ENCODE measurements at places on chromosomes 6 and 20.

DNA sequence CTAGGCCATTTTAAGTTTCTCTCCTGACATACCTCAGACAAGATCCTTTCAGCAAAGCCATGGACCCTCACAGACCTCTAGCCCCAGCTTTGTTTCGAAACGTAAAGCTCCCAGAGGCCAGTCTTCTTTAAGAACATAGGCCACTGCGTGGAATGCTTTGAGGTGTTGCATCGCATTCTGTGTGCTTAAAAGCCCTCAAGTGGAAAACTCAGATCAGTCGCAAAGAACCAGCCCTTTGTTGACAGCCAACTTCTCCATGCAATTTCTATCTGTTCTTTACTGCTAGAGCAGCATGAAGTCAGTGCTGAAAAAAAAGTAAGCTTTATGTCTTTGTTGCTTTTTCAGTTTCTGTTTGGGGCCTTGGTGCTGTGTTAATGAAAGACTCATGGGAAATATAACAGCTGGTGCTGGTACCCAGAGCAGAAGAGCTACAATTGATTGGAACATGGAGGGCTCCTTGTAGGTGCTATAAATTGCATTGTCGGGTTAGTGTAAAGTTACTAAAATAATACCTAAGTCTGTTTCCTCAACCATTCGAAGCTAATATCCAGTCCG is 142.6 kb downstream of the MAP3K7 start:
- DNase-seq, result no peak

DNA sequence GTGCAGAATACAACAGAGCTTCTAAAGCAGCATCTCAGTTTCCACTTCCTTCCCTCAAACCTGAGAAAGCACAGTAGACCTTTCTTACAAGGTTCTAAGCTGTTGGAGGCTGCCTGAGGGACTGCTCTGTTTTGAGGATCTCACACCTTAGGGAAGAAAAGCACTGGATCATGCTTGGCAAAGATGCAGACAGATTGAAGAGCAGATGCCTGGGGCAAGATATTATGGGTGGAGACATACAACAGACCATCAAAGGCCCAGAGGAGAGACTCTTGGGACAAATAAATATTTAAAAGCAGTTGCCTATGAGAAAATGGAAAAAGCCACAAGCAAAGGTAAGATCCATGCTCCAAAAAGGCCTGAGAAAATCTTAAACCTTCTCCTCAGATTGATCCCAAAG is 6.2 kb downstream of the ZNF337 start:
- no peak for DNase-seq

DNA sequence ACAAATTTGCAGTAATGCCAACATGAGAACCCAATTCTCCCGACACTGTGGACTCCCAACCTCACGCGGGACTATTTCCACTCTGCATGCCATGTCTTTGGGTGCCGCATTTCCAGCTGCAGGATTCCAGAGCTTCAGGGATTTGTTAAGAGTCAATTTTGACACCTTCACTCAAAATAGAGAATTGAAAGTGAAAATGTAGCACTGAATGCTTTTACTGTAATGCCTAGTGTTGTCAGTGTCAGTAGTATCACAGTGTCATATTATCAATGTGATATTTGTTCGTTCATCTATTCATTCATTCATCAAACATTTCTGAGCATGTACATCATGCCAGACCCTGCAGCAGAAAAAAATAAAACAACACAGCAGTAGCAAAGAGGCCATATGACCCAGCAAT is 13.4 kb upstream of the FAM50B start:
- no peak for DNase-seq

DNA sequence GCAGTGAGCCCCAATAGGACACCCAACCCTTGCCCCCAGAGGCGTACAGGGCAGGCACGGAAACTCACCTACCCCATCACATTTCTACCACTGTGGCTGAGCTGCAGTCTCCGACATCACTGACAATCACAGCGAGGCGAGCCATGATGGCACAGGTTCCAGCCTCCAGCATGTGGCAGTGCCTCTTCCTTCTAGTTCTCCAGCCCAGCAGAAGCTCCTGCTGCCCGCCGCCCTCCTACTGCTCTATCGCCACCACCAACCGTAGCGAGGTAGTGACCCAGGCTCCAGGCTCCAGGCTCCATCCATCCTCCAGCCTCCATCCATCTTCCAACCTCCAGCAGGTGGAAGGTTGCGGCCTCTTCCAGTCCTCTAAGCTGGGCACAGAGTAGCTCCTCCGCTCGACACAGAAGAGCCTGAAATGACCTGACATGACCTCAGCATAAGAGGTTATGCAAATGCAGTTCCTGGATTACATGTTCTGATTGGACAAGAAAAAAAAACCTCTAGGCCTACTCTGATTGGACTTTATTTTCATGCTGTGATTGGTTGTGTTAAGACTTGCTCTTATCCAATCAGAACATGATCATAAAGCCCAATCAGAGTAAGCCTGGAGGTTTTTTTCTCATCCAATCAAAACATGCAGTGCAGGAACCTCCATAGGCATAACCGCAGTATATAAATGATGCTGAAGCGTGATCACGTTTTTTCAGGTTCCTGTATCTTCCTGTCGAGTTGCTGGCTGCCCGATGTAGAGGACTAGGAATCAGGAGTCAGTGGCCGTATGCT is 438.9 kb upstream of the ZNF337 start:
- DNase-seq, result no peak

DNA sequence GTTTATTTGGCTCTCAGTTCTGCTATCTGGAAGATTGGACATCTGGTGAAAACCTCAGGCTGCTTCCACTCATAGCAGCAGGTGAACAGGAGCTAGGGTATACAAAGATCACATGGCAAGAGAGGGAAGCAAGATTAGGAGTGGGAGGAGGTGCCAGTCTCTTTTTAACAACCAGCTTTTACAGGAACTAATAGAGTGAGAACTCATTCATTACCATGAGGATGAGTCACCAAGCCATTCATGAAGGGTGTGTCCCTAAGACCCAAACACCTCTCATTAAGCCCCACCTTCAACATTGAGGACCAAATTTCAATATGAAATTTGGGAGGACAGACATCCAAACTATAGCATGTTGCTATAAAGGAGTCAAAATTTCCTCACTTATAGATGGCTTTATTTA is 85.4 kb upstream of the HCRTR2 start:
- DNase-seq, result no peak

DNA sequence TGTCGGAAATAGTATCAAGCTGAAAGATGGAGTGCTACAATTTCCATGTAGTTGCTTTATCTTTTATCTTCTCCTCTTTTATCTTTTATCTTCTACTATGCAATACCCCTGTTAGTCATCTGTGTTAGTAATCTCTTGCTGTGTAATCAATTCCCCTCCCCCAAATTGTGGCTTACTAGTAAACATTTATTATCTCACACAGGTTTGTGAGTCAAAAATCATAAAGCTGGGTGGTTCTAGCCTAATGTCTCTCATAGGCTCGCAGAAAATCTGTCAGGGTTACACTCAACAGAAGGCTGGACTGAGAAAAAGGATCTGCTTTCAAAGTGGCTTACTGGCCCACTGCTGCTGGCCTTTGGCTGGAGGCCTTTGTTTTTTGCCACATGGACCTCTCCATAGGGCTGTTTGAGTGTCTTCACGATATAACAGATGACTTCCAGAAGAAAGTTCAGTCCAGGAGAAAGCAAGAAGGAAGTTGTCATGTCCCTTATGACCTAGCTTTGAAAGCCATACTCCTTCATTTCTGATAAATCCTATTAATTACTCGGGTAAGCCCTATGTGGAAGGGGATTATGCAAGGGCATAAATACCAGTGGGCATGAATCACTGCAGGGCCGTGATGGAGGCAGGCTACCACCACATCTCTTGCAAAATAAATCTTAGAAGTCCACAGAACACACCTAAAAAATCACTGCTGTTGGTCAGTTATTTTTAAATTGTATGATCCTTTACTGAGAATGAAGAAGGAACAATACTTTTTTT is 24.5 kb upstream of the PTCHD4 start:
- no peak for DNase-seq

DNA sequence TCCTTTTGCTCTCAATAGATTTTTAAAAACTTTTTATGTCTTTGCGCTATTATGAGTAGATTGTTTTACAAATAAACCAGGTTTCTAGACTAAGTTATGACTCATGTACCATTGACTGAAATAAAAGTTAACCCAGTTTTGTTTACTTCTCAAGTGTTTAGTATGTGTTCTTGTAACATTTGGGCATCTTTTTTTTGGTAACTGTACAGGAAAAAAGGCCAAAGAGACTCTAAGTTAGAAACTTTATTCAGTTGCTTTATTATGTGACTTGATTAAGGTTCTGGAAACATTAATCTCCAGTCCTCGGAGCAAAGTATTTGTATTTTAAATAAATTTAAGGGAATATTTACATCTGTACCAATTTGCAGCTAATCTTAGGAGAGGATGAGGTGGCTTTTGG is 2.9 kb downstream of the NKAIN2 start:
- DNase-seq, result no peak

DNA sequence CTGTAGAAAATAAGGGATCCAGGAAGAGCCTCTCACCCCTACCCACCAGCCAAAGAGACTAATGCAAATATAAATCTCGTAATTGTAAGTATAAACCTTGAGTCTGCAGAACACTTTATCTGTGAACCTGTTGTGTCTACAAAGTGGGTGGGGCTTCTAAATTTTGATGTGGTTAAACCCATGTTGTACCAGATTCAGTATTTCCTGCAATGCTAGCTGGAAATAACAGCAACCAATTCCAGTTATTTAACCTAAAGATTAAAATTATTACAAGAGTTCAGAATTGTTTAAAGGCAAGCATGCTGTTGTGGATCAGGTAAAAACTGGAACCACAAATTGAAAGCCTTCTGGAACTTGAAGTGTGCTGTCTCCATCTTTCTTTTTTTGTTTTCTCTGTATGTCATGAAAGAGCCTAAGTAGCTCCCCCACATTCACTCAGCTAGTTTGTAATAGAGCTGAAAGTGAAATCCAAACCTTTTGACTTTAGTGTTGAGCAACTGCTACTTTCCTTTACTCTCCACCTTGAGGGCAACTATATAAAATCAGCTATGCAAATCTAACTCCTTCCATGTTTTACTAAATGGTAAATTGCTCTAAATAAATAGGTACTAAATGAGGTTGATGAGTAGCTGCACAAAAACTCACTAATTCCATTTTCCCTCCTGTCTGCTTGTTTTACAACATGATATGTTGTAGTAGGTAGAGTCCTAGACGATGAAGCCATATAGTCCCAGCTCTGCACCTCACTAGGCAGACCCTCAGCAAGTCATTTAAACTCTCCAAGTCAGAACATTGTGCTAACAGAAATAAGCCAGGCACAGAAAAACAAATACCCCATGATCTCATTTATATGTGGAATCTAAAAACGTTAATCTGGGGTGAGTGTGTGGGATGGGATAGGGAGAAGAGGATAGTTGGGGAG is 17.9 kb upstream of the THEMIS start:
- DNase-seq, result peak; percentile 62

DNA sequence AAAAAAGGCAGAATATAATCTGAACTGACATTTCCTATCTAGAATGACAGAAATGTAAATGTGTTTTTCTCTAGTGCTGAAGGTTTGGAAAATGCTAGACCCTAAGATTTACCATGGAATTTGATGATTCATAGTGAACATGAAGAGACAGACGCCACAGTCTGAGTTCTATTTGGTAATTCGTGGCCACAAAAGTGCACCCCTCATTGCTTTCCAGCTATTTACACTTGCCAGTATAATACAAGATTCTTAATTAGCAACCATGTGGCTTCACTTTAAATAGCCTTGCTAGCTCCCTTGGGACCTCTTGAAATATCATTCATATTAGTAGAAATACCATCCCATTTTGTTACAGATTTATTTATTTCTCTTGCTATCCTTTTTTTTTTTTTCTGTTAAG is 636.8 kb downstream of the PRKN start:
- no peak for DNase-seq

- DNase-seq, result no peak
Observed at GRCh38 chr20:47981222-47981621, 195.9 kb upstream of the SULF2 start.

- DNase-seq, result no peak
Observed at GRCh38 chr20:50541606-50542041, 31.4 kb downstream of the PTPN1 start.

- DNase-seq, result no peak
Observed at GRCh38 chr6:18309046-18309445, 44.7 kb upstream of the DEK start.

DNA sequence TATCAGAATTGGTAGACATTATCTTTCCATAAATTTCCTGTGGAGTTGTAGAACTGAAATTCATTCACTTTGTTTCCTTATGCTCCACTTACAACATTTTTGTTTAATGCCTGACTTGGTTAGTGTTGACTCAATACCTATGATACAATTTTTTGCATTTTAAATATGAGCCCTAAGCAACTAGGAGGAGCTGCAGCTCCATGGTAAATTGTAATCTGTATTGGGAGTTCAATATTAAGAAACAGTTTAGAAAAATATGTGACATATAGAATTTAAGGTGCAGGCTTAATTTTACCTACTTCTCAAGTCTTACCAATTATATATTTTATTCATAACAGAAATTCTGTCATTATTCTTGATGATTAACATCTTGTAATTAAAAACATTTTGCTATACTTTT is 868.3 kb downstream of the EYS start:
- DNase-seq, result no peak

- no peak for DNase-seq
Observed at GRCh38 chr6:116695401-116695800, 14.4 kb downstream of the KPNA5 start.

DNA sequence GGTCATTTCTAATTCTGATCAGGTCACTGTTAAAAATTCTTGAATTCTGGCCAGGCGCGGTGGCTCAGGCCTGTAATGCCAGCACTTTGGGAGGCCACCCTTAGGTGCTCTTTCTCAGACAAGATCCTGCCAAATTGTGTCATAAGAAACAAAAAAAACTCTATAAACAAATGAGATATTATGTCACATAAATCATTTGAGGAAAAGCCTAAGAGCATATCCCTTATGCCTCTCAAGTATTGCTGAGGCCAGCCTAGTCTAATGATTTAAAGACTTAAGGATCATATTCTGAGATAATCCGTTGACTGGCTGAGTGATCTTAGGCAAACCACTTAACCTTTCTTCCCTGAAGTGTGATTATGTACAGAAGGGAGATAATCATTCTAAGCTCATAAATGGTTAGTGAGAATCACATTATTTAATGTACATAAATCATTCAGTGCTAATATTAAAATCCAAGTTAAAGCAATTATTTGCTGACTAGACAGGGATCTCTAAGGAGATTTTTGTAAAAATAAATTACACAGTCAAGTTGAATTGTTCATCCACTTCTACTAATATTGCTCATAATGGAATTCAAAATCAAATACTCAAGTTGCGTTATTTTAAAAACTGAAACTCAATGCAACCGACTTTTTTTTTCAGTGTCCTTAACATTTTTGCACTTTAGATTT is 365.4 kb downstream of the PHF3 start:
- DNase-seq, result no peak

DNA sequence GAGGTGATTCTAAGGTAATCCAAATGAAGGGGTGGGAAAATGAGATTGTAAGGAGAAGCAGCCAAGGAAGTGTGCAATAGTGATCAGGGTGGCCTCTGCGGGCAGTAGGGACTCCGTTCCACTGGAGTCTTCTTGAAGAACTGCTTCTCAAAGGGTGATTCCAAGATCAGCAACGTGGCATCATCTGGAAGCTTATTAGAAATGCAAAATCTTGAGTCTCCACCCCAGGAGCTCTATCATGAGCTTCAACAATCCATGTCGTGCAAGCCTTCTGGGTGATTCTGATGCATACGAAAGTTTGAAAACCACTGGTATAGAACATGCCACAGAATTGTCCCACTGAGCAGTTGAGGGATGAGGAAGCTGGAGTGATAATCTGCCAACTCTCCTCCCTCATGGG is 31.4 kb downstream of the SCP2D1 start:
- no peak for DNase-seq
